ENCODE measurements at places on chromosomes 4 and X.

DNA sequence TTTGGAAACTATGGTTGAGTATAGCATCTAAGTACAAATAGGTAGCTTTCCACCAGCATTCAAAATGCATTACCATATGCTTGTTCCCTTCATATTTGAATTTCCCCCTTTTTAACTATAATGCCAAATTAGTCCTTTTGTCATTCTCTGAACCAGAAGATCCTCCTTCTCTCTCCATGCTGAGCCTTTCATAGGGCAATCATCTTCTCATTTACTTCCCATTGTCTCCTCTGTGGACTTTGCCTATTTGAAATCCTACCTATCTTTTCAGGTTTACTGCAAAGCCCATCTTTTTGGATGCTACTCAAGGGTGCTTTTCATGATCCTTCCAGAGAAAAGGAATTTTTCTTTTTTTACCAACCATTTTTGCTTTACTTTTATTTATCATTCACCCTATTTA, 54.7 kb downstream of the DKK2 start:
- DNase-seq = no peak

GRCh38 chrX:22192419-22193060, 80.2 kb upstream of the CBLL2 start:
- no peak for DNase-seq

- DNase-seq = no peak
Measured at GRCh38 chrX:10360116-10360515, 203.3 kb downstream of the CLCN4 start.

- DNase-seq = no peak
Measured at GRCh38 chr4:39331191-39331590, 35.0 kb downstream of the RFC1 start.

GRCh38 chr4:67292636-67293035, 252.7 kb downstream of the CENPC start:
- no peak for DNase-seq

DNA sequence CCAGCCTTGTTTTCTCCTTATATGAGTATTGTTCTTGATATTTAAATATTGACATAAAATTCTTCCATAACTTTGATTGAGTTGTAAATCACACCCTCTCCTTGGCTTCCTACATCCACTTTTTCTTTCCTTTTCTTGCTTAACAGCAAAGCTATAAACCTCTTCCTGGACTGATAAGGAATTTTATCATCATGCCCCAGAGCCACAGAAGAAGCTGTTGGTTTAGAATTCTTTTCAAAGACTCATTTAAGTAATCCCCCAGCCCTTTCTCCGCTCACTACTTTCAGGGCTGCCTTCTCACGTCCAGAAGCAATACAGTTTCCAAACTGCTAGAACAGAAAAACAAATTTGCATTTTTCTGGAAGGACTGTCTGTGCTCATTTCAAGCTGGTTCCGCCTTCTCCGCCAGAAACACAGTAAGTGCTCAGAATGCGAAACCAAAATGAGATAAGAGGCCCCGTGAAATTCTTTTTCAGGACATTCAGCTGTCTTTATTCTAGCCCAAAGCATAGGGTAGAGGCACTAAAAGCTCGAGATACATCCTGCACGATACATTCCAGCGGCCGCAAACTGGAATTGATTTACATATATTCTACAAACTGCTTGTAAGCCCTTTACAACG, 849 bp downstream of the MID1 start:
- no peak for DNase-seq

- no peak for DNase-seq
Measured at GRCh38 chr4:12507868-12508481, 976.2 kb downstream of the RAB28 start.

GRCh38 chr4:5884796-5885195, 8.1 kb downstream of the CRMP1 start:
- no peak for DNase-seq

GRCh38 chr4:98482847-98483806, 175.3 kb downstream of the TSPAN5 start:
- DNase-seq = no peak

DNA sequence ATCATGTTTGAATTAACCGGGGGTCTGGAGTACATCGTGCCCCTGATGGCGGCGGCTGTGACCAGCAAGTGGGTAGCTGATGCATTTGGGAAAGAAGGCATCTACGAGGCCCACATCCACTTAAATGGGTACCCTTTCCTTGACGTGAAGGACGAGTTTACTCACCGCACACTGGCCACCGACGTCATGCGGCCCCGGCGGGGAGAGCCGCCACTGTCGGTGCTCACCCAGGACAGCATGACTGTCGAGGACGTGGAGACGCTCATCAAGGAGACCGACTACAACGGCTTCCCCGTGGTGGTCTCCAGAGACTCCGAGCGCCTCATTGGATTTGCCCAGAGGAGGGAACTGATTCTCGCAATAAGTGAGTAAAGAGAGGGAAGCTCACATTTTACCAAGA, 56.9 kb downstream of the CLCN4 start:
- no peak for DNase-seq

GRCh38 chr4:113434247-113434587, 327.3 kb downstream of the CAMK2D start:
- no peak for DNase-seq

DNA sequence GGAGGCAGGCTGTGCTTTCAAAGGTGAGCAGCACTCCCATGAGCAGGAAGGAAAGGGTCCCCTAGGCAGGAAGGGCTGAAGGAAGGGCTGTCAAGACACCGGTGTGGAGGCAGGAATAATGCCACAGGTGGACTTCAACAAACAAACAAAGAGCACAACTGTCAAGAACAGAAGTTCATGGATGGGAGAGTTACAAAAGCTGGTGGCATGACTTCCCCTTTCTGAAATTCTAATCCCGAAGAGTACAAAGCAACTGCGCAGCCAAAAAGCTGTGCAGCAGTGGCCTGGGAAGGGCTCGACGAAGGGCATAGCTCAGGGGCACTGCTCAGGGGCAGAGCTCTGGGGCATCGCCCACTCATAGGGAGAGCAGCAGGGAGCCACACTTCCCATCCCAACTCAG, 582.3 kb upstream of the DIPK2B start:
- no peak for DNase-seq

- DNase-seq = no peak
Measured at GRCh38 chr4:67393699-67394281, 151.5 kb downstream of the CENPC start.

GRCh38 chr4:165118256-165118909, 5.7 kb upstream of the TMEM192 start:
- no peak for DNase-seq

DNA sequence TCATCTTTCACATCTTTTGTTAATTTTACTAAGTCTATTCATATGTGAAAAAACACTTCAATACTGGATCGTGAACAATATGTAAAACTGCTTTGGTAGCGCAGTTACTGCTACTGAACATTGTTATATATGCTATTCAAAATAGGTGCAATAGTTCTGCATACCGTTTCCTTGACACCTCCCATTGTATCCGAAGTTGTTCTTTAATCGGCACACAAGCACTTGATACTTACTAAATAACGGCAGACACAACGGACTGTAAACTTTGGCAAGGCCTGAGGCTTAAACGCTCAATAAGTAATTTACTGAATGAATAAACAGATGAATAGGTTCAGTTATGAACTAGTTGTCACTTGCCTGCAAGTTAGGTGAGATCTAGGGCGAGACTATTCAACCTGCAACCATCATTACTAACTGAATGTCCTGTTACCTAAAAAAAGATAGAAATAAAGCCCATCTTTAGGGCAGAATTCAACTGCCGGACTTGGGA, 620 bp downstream of the ANAPC10 start:
- no peak for DNase-seq
